ENCODE measurements at places on chromosomes 2 and 18.

DNA sequence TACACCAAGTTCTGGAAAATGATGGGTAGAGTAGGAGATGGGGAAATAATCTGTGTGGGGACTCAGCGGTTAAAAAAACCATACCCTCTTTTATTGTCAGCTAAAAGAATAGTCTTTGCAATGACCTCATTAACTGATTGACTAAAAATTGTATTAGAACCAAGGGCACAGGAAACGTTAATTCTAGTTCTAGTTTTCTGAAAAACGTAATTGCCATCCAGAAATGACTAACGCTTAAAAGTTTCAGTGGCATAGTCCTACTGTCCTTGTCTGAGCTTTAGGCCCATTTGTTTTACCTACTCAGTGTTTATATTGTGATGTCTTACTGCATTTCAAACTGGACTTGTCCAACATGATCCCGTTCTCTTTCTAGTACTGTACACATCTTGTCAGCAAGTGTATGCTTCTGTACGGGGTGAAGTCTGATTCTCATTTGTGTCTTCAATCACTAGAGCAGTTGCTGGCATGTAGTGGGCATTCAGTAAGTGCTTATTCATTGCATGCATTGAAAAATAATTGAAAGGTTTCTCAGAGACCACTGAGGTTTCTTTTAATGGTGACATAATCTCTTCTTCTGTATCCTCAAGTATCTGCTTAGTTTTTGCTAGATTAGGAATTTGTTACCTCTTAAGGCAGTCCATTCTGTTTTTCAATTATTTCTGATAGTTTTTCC, 81.5 kb downstream of the ZNF407 start:
- no peak for DNase-seq

GRCh38 chr18:49529596-49529995, 32.3 kb upstream of the LIPG start:
- DNase-seq, result no peak

DNA sequence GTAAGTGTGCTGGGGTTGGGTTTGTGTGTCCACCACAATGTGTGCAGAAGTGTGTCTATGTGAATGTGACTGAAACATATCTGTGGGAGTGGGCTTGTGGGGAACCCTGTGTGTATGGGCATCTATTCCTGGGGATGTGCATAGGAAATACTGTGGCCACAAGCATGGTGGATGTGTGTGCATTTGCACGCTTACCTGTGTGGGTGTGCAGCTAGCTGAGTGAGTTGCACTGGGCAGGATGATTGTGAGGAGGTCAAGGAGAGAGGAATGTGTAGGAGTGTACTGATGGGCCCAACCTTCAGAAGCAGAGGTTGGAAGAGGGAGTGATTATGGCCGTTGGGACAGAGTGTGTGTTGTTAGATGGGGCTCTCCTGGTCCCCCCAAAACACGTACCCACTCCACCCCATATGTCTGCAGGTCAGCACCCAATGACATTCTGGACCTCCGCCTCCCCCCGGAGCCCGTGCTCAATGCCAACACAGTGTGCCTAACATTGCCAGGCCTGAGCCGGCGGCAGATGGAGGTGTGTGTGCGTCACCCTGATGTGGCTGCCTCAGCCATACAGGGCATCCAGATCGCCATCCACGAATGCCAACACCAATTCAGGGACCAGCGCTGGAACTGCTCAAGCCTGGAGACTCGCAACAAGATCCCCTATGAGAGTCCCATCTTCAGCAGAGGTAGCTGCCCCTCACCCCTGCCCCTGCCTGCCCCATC, 1.2 kb downstream of the WNT10A start:
- DNase-seq, result no peak

- DNase-seq, result no peak
Measured at GRCh38 chr2:30764021-30764800, 43.0 kb downstream of the CAPN13 start.

- DNase-seq, result no peak
Measured at GRCh38 chr2:33457556-33458247, 18.7 kb upstream of the RASGRP3 start.

- DNase-seq, result no peak
Measured at GRCh38 chr2:182477774-182478173, 50.9 kb upstream of the PDE1A start.

DNA sequence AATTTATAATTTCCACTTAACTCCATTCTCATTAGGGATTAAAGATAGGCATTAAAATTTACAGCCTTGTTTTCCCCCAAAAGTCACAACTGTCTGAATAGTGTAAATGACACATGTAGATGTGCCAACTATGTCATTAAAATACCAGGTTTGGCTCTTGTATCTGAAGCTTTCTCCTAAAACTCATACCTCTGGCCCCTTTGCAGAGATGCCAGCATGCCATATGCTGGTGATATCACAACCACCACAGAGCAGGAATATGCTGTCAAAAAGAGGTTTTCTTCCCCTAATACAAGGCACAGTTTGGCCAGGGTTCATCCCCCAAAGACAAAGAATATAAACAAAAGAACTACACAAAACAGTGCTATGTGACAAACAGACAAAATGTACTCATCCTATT, 65.4 kb downstream of the REV1 start:
- DNase-seq, result no peak

DNA sequence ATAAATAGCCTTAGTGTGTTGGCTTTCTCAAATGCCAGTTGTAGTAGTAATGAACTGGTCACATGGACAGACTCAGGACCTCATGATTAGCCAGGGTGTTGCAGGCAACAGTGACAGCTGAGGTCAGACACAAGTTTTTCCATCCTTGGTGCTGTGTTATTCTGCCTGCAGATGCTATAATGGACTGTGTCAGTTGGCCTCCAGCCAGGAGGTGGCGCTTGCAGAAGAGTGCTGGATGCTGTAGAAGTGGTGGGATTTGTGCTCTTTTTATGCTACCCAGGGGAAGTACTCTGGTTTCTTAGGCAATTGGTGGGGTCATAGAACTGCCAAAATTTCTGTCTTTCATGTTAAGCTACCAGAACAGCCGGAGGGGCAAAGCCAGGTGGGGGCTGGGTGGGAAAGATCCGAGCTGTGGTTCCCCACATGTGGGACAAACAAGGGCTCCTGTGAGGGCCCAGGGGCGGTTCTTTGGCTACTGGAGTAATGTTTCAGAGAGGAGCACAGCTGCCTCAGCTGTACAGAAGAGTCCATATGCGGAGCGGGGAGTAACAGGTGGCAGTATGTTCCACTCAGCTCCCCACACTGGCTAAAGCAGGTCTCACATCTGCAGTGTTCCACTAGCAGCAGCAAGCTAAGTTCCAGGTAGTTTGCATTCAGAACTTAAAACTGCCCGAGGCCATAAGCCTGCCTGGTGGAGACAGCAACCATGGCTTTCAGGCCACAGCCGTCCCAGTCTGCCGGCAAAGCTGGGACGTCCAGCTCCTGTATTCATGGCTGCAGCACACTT, 104.4 kb downstream of the GULP1 start:
- DNase-seq, result no peak

DNA sequence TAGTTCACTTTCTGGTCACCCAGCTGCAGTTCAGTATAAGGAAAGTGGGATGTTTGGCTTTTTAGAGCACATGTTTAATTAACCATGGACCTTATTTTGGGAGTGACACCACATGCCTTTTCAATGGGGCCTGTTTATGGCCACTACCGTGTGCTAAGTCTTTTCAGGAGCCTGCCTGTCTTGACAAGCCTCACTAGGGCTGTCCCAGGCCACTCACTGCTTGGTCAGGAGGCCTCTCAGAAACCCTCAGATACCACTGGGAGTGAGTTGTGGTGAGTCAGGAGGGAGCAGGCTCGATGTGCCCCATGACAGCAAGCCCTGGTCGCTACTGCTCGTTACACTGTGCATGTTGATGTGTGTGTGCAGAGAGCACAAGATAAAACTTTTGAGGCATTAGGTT, 123.0 kb downstream of the MAP4K4 start:
- no peak for DNase-seq

DNA sequence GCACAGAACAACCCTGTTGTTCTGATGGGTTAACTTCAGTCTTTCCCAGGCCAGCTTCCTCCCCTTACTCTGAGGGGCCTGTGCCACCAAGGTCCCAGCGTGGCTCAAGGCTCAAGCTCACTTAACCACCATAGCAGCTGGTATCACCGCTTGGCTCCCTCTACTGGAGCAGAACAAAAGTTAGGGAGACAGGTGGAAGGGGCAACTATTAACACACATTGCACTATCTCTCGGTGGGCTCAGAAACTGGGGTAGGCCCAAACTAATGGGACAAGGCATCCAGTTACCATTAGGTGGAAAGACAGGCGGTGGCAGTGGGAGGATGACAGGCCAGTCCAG, 88.7 kb upstream of the ATL2 start:
- DNase-seq, result no peak

GRCh38 chr2:120702801-120703200, 32.9 kb upstream of the GLI2 start:
- no peak for DNase-seq

DNA sequence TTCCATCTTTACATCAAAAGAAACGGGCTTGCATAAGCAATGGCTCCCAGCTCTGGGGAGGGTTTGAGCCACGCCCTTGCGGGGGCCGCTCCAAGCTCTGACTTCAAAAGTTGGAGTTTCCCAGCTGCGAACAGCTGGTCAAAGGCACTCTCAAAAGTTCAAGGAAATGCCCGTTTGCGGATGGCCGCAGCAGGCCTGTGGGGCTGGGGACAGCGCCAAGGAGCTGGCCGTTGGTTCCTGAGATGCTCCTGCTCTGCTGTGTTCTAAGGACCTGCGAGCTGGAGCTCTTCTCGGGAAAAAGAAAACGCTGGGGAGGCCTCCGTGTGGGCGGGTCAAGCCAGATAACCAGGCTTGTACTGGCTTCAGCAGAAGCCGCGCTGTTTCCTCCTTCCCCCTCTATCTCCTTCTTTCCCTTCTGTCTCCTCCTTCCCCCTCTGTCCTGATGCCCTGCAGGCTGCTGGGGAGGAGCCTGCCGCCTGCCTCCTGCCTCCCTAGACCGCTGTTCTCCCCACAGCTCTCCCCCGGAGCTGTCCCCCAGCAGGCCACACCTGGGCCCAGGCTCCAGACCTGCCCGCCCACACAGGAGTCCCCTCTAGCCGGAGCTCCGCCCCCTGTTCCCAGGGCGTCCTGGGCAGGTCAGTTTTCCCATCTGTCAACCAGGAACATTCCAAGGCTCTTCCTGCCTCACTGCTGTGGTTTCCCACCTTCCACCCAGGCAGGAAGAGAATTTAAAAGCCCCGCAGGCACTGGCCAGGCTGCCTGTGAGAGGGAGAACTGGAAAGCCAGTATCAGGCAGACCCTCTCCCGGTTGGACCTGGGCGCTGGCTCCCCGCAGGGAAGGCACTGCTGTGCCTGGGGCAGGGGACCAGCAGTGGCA, 14.1 kb downstream of the KLF11 start:
- DNase-seq, result no peak

DNA sequence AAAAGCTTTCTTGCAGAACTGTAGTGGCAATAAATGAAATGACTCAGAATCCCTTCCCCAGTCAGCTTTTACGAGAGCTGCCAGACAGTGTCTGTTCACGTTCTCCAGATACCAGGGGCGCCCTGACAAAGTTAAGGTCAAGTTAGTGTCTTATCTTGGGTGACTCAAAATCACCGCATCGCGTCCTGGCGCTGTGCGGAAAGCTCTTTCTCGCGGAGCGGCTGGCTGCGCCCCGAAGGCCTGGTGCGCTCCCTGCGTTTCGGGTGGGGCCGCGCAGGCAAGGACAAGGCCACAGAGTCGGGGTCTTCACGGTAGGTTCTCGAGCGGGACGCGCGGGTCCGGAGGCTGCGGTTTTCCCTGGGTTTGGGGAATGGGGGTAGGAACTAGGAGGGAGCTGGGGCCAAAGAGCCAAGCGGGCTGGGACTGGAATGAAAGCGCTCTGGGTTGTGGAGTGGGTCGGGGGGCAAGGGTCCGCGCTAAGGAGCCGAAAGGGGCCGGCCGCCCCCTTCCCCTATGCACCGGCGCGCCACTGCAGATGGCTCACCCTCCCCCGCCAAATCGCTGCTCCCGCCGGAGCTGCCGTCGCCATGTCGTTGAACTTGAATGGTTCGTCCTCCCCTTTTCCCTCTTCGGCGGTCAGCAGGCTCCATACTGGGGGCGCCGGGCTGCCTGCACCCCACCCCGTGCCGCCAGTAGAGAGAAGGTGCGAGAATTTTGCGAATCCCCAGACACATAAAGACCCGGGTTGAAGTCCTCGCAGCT, 2.6 kb upstream of the HOXD11 start:
- peak; percentile 80 for DNase-seq

- no peak for DNase-seq
Measured at GRCh38 chr2:111239107-111239506, 118.4 kb downstream of the BCL2L11 start.

- DNase-seq, result no peak
Measured at GRCh38 chr2:26552641-26553374, 74.9 kb upstream of the OTOF start.

GRCh38 chr2:235940330-235940729, 227.9 kb downstream of the GBX2 start:
- no peak for DNase-seq

DNA sequence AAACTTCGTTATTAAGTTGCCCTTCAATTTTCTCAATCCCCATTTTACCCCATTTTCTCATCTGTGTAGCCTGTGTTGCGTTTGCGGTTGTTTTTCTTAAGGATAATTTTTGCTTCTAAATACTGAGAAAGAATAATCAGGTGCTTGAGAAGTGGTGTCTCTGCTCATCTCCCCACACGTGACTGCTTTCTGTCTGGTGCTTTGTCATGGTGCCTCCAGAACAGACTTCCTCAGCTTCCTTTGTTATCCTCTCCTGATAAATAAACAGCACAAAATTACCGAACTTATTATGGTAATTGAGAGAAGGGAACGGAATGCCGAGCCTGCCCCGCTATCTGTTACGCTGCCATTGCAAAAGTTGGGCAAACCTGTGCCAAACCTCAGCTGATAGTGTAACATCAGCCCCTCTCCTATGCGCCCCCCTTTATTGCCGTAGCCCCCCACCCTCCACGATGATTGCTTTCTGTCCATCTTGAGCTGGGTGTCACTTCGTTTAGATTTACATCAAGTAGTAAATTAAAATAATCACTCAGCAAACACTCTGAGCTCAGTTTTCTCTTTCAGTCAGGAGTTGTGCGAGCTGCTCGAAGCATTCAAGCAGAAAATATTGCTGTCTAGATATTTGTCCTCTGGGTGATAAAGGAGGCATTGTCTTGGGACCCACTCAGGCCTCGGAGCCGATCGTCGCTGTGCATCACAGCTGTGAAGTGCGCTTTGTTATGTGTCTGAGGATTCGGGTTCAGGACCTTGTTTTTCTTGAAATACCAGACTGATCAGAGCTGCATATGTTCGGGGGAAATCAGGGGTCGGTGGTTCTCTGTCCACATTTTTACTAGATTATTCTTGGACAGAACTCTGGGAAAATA, 1008.5 kb upstream of the FANCL start:
- DNase-seq, result no peak

- no peak for DNase-seq
Measured at GRCh38 chr2:19577723-19578122, 219.3 kb upstream of the OSR1 start.
